ENCODE measurements at places on chromosomes 2 and 18. TPM values are rescaled to one million over a fixed set of nuclear protein-coding genes. Genes with fewer than 3 reads are reported as not detected.

The CNDP1 gene
- total RNA-seq = not detected

The C2orf80 gene
- not detected for total RNA-seq

The MCEE gene
- total RNA-seq = 10.8 TPM

The DSG4 gene
- total RNA-seq = not detected

The DIPK1C gene
- not detected for total RNA-seq

The NEU2 gene
- total RNA-seq = not detected

The LCT gene
- 0.08 TPM for total RNA-seq

The GCA gene
- 3.7 TPM for total RNA-seq

The SPATS2L gene
- 89.2 TPM for total RNA-seq

The BCL2L11 gene
- total RNA-seq = 8.6 TPM

Measured in A375 (cell line).